ENCODE measurements at places on chromosomes 3 and 15.

DNA sequence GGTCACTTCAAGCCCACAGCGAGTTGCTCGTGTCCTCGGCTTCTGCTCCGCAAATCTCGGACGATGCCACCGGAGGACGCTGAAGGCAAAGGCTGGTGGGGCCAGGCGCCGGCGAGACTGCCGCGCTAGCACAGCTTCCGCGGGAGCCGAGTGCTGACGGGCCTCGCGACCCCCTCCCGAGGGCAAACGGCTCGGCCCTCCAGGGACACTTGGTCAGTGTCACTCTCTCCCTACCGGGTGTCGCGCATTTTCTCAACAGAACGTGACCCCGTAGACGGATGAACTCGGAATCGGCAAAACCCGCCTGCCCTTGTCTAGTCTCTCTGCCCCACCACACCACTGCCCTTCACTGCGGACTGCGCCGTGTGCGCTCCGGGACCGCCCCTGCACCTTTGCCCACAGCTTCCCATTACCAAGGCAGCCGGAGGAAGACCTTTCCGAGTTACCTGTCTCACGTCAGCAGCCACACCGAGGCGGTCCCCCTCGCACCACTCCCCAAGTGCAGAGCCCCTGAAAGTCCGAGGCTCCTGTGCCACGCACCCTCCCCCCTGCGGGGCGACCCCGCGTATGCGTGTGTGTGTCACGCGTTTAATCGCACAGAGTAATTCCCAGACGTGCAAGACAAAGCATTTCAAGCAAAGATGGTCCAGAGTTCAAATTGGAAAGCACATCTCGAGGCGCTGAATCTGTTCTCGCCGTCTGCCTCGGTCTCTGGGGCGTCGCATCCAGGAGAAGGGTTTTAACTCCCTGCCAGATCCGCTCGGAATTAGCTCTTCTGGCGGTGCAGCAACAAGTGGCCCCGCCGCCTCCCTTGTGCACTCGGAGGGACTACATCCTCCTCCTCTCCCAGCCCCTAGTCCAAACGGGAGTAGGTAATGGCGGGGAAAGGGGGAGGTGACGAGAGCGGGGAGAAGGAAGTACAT, 245.0 kb upstream of the TOPAZ1 start:
- peak; percentile 36 for DNase-seq

DNA sequence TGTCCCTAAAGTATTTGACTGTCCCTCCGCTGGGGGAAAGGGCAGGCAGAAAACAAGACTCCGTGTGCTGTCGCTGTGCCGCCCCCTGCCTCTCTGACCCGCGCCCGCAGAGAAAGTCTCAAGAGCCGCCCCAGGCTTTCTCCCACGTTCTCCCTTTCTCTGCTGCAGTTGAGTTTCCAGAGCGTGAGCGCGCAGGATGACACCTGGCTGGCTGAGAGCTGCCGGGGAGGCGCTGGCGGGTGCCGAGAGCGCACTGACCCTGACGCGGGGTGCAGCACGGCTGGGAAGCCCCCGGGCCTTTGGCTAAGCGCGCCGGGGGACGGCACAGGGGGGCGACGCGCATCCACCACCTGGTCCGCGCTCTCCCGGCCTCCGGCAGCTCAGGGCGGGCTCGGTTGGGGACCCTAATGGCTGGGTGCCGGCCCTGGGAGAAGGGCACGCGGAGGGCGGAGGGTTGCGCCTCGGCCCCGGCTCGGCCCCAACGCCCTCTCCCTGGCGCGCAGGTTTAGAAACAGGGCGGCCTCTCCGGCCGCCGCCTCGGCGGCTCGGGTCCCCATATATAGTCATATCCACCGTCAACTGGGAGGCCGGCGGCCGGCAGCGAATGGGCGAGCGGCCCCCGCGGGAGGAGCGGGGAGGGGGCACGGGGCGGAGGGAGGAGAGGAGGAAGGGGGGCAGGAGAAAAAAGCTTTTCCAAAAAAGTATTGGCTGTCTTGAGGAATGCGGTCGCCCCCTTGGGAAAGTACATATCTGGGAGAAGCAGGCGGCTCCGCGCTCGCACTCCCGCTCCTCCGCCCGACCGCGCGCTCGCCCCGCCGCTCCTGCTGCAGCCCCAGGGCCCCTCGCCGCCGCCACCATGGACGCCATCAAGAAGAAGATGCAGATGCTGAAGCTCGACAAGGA, at the start of gene TPM1:
Gene TPM1, plus strand, starts transcription at position 774 of the 903 bp plus-strand sequence. Its CDS starts 83 bp downstream, at position 857.
- DNase-seq: no peak

DNA sequence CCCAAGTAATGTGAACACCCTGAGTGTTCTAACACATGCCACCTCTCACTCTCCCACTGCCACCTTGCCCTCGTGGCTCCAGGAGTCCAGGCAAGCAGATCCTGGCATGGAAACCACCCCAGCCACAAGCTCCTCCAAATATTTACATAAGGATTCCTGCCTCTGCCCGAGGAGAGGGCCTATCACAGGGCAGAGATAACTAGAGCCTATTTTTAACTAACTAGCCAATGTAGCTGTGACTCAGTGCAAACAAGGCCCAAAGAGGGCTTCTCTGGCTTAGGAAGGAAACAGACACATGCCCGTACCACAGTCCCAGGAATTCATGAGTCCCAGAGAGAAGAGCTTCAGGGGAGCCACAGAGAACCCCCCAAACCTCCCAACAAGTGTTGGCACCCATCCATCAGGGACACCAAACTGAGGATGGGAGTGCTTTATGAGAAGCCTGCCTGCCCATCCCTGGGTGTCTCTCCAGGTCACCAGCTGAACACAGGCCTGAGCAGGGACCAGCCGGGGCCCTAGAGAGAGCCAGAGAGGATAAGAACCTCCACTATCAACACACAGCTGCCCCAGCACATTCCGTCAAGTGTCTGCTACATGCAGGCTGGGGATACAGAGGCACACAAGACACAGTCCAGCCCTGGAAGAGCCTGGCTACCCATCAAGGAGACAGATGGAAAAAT, 9.2 kb downstream of the FYCO1 start:
- DNase-seq: no peak

DNA sequence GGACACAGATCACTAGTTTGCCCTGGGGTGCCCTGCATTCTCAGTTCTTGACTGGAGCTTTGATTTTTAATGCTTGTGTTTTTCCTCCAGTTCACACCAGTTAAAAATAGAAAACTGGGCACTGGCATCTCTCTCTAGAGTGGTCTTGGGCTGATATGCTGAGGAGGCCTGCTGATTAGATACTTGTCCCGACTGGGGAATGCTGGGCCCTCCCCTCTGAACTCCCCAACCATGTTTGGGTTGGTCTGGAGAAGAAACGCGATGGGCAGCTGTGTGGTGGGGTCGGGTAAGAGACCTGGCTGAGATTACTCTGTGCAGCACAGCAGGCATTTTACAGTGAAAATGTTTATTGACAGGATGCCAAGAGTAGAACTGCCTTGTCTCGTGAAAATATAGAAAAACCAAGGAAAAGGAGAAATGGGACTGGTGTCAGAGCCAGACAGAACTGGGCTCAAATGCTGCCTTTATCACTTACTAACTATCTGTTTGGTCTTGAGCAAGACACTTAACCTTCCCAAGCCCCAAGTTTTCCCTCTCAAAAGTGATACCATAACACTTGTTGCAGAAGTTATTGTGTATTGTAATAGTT, 1.6 kb upstream of the ACTC1 start:
- DNase-seq: no peak

DNA sequence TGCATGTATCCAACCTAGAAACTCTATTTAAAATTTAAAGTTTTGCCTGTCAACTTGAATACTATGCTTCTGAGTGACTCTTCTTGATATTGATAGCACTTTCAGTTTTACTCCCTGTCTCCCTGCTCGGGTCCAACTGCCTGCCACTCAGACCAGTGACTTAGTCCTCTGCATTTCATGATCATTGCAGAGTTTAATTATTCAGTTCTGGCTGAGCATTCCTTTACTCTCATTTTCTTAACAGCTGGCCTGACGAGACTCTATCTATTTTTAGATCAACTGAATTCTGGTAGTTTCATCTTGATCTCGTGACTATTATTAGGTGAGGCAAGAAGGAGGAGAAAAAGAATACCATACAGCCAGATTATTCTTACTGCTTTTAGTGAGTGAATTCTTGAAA, 617.4 kb downstream of the SI start:
- no peak for DNase-seq

- no peak for DNase-seq
These were observed 26.1 kb downstream of the KCNMB2 start for GRCh38 chr3:178562143-178562946.

- no peak for DNase-seq
These were observed 563.5 kb upstream of the CCDC54 start for GRCh38 chr3:106813742-106814141.

GRCh38 chr3:89114841-89115223, 7.4 kb downstream of the EPHA3 start:
- DNase-seq: no peak

DNA sequence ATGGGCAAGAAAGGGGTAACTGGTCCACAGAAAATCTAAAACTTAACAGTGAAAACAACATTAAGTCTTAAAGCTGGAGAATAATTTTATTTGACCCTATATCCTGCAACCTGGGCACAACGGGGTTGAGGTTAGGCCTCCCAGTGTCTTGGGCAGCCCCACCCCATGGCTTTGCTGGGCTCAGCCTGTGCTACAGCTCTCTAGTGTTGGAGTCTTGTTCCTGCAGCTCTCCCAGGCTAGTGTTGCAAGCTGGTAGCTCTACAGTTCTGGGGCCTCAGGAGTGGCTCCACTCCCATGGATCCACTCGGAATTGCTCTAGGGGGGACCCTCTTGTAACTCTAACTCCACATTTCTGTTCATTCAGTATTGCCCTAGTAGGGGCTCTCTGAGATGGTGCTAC, 24.9 kb upstream of the GNB4 start:
- no peak for DNase-seq

DNA sequence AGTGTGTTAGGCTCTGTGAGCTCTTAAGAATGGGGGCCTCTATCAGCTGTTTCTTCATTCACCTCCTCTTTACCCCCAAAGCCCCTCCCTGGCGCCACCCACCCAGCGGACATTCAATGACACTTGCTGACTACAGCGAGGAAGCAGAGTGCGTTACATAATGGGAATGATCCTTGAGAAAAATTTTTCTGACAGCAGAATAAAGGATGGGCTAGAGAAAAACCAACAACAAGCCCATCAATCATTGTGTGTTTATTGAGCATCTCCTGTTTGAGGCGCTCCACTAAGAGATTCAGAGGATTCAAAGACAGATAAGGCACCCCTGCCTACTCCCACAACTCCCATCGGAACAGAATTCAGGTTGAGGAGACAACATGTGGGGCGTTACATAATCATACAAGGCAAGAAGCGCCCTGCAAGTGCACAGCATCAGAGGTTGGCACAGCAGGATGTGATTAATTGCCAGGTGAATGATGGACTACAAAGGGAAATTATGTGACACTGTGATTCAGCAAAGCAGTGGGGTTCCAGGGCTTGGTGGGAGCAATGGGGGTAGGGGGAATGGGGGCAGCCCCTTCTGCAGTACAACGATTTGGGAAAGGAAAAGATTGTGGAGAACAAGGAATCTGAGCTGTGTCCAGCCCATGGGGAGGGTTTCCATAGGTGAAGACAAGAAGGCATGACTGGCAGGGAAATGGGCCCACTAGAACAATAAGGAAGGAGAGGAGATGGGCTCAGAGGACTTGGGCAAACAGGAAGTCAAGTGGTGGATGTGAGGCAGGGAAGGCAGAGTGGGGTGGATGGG, 141.3 kb upstream of the ATP2B2 start:
- no peak for DNase-seq

GRCh38 chr3:106825962-106826605, 551.2 kb upstream of the CCDC54 start:
- no peak for DNase-seq

DNA sequence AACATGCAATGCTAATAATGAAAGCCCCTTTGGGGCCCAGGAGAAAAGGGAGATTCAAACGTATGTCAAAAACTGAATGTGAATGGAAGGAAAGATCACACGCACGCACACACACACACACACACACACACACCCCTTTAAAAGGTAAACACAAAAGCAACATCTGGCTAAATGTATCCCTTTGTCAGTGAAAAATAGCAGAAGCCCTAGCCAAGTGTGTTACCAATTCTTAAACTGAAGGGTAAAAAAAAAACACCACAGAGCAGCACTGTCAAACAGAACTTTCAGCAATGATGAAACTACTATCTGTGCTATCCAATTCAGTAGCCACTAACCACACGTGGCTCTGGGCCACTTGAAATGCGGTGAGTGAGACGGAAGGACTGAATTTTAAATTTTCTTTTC, 4.9 kb downstream of the RFTN1 start:
- DNase-seq: peak; percentile 49

DNA sequence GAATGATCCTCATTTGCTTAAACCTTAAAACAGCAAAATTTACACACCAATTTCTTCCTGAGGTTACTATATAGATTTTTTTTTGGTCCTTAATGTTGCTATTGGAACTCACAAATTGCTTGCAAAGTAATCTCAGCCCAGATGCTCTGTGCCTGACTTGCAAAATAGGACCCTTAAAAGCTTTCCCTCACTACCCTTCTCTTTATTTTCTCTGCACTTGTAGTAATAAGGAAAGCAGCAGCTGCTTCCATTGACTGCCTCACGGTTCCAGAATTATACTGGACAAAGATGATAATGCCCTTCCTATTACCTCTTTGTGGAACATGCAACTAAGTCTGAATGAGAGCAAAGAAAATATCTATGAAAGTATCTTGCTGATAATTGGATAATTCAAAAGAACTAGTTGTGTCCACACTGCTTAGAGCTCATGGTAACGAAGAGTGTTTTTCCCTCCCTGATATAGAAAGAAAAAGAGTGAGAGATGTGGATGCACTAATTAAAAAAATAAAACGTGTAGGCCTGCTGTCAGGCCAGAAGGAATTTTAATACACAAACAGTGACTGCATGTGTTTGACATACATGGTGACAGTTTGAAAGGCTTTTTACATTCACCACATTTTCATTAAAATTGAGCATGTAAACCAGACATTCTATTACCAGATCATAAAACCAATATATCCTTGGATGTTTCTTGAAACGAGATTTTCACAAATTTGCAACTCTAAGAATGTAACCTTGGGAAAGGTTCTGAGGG, 783.1 kb downstream of the GBE1 start:
- no peak for DNase-seq

GRCh38 chr3:150975992-150976368, 3.5 kb upstream of the CLRN1 start:
- DNase-seq: no peak

DNA sequence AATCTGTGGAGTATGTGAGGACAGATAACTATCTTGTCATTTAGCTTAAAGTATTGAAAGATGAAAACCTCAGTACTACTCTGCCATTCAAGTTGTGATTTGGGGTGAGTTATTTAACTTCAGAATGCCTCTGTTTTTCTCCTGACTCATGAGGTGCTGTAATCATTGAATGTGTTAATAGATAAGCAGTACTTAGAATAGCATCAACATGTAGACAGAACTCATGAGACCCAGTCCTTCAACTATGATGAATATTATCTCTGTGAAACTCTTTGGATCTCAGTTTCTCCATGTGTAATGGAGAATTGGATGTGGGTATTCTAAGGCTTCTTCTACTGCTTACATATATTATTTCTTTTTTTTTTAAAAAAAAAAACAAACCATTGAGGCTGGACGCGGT, 431.4 kb downstream of the GRM7 start:
- no peak for DNase-seq

- no peak for DNase-seq
These were observed 10.0 kb upstream of the CHRNB4 start for GRCh38 chr15:78651007-78651406.

All from inflammatory macrophage treated with lipopolysaccharide for 4 hours (primary cell).